ENCODE measurements at places on chromosomes 2 and 18. TPM values are rescaled to one million over a fixed set of nuclear protein-coding genes. Genes with fewer than 3 reads are reported as not detected.

- no peak for DNase-seq
These were observed 73.9 kb downstream of the GYPC start for GRCh38 chr2:126729896-126730295.

DNA sequence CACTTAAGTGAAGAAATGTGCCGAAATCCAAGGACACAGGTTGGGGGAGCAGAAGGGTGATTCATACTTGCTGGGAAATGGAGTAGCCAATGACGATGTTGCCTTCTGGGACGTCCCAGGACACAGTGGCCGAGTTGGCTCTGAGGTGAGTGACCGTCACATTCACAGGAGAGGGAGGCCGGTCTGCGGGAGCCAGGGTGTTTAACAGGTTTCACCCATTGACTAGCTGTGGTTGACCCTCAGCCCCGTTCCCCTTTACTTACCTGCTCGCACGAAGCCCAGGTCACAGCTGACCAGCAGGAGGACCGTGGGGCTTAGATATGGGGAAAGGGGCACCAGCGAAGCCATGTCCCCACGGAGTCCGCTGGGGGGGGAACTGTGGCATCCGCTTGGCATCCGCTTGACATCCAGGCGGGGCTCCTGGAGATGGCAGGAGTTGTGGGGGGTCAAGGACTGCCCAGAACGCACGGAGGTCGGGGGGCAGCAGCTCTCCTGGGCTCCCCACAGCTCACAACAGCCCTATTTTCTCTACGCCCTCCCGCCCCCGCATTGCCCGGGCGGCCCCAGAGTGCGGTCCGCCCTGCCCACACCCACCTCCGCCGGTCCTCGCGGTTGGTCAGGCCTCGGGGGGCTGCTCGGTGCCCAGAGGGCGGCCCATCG, 586 bp downstream of the FNDC4 start:
- peak; percentile 84 for DNase-seq

DNA sequence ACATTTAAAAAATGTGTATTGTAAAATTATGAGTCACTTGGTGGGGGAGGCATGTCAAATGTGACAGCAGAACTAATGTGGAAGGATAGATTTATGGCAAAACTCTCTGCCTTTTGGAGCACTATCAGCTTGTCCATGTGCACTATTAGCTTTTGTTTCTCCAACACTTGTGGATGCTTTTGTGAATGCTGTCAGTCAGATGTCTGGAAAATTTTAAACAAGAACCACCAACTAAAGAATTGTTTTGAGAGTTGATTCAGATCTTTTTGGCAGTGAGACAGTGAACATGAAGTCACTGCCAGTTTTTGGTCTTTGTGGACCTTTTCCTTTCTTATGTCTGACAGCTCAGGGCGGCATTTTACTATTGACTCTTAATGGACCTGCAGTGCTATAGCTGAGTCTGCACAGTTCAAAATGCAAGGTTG, 72.4 kb downstream of the KIAA1328 start:
- DNase-seq: no peak

- peak; percentile 48 for DNase-seq
These were observed 108.6 kb downstream of the MAP4K4 start for GRCh38 chr2:101806123-101806522.

DNA sequence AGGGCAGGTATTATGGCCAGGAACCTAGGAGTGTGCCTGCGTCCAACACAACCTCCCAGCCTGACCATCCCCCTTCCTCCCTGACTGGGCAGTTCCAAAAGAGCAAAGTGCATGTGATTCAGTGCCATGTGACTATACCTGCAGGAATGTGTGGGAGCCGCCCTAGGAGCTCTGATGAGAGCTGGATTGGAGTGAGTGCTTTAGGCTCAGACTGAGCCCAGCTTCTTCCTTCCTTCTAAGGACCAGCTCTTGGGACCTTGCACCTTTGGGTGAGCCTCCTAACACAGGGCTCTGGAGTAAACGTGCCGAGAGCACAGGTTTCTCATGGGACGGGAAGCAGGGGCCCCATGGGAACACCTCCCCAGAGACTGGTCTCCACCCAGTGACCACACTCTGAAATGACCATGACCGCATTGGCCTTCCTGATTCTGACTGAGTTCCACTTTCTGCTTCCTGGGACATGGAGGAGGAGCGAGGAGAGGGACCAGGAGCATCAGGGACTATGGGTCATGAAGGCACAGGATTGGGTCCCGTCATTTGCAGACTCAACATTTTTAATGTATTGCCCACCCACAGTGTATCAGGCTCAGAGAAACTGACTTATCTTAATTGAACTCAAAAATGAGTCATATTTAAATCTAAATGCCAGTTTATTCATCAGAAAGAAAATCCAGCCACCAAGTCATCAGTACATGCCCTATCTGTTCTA, 87.8 kb upstream of the BCL2L11 start:
- DNase-seq: peak; percentile 48

- no peak for DNase-seq
These were observed 161.7 kb downstream of the TWIST2 start for GRCh38 chr2:239009589-239009961.

DNA sequence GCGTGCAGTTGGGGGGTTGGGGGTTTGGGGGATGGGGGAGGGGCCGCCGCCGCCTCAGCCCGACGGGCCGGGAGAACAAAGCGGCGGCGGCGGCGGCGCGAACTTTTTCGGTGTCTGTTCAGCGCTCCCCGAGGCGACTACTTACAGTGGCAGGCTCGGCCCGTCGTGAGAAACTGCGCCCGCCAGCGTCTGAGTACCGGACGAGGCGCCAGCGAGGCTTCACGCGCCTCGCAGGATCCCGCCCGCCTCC, 172 bp downstream of the PRKD3 start:
- DNase-seq: no peak

DNA sequence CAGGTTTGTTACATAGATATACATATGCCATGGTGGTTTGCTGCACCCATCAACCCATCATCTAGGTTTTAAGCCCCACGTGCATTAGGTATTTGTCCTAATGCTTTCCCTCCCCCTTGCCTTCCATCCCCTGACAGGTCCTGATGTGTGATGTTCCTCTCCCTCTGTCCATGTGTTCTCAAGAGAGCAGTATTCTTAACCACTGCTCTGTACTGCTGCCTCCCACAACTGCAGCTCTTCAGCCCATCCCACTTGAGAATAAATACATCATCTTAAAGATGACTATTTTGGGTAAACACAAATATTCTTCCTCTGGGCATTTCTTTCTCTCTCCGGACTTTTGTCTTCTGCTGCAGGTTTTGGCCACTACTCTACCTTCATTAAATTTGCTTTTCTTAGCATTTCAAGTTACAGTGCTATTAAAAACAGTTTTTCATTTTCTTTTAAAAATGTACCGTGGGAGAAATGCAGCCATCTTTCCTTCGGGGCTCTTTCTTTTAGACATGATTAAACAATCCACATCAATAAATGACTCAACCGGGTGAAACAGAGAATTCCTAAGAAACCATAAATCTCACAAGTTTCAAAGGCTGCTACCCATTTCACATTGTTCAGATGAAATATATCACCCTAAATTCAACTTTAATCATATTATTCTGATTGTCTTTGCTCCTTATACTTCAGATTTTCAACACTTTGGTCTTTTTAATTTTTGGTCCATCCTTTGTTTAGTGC, 323.4 kb downstream of the GALNT13 start:
- DNase-seq: no peak

GRCh38 chr18:35777039-35777438, 195.4 kb upstream of the RMP24 start:
- DNase-seq: no peak

DNA sequence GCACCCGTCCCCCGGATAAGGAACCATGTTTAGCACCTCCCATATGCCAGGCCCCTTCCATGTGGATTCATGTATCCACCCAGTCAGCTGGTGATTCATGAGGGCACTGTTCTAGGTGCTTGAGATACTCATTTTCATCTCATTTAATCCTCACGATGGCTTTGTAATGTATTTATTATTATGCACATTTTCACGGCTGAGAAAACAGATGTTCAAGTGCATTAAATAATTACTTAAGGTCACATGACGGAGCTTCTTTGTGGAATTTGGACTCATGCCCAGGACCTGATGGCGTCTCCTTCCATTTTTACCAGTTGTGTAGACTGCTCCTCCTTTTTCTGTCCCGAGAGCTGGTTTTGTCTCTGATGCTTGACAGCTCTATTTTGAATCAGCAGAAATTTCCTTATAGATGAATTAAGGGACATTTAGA, 72.2 kb upstream of the RBM44 start:
- DNase-seq: peak; percentile 72

- no peak for DNase-seq
These were observed 1367.2 kb upstream of the CELF4 start for GRCh38 chr18:38932752-38933151.

DNA sequence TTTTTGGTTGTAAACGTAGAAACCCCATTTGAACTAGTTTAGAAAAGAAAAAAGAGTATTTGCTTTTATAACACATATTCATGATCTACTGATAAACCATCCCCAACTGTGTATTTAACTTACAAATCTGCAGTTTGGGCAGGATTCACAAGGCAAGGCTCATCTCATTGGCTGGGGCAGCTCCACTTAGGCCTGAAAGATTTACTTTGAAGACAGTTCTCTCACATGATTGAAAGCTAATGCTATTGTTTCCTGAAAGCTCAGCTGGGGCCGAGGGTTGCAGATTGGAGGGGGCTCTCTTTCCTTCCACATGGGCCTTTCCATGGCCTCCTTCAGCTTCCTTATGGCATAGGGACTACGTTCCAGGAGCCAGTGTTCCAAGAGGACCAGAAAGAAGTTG, 47.4 kb downstream of the ARHGAP15 start:
- no peak for DNase-seq

DNA sequence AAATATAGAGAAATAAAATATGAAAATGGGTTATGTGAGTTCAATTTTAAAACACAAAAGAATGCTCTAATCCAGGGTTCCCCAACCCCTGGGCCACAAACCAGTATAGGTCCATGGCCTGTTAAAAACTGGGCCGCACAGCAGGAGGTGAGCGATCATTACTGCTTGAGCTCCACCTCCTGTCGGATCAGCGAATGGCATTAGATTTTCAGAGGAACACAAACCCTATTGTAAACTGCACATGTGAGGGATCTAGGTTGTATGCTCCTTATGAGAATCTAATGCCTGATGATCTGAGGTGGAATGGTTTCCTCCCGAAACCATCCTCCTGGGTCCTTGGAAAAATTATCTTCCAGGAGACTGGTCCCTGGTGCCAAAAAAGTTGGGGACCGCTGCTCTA, 34.7 kb downstream of the TTR start:
- no peak for DNase-seq

- no peak for DNase-seq
These were observed 84.9 kb upstream of the ZCCHC2 start for GRCh38 chr18:62438018-62438329.

DNA sequence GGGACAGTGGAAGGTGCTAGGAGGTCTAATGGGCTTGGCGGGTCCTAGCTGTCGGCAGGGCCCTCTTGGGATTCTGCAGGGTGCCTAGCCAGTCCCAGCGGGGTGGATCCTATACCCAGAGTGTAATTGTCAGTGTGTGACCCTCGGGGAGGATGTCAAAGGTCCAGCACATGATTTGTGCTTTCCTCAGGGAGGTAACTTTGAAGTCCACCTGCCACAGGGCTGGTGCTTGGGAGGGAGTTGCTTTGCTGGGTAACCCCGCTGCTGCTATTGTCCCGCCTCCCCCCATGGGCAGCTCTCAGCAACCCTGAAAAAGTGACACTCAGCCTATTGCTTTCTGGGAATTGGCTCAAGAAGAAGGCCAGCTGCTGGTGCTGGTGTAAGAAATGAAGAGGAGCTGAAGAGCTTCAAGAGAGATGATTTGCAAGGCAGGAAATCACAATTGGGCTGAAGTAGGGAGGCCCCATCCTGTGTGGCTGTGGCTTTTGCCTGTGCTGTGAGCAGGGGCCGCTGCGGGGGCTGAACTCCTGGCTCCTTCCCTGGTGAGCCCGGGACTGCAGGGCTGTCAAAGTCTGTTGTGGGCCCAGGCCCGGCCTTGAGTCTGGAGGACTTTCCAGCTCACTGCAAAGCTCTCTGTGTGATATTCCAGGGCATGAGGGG, 36.4 kb downstream of the EMILIN2 start:
- peak; percentile 44 for DNase-seq

DNA sequence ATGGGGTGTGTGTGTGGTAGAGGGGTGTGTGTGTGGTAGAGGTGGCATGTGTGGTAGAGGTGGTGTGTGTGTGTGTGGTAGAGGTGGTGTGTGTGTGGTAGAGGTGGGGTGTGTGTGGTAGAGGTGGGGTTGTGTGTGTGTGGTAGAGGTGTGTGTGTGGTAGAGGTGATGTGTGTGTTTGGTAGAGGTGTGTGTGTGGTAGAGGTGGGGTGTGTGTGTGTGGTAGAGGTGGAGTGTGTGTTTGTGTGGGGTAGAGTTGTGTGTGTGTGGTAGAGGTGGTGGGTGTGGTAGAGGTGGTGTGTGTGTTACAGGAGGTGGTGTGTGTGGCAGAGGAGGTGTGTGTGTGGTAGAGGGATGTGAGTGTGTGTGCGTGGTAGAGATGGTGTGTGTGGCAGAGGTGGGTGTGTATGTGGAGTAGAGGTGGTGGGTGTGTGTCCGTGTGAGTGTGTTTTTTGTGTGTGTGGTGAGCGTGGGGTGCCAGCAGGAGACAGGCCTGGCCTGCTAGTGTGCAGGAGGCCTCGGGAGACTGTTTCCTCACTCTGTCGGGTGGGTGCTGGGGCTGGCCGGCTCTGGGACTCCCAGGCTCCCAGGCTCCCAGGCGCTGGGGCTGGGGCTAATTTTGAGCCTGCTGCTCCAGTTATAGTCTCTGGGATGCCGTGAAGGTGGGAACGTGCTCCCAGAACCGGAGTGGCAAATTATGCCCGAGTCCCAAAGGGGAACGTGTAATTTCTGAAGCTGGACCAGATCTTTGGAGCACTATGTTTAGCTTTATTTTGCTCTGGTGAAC, 165.2 kb downstream of the DYSF start:
- DNase-seq: peak; percentile 73

DNA sequence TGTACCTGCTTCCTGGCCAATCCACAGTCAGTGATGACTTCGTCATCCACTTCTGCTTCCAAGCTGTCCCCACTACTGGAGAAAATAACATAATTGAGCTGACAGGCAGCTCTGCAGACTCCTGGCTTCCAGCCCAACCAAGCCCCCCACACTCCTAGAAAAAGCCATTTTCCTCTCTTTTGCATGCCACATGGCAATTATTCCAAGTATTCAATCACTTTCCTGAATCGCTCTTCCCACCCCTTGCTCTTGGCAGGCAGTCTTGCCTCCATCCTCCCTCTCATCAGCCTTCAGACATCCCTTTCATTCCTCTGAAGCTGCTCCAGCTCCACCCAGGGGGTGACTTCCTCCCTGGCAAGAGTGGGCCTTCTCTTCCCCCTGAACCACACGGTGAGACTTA, 14.3 kb upstream of the ST8SIA5 start:
- DNase-seq: no peak

DNA sequence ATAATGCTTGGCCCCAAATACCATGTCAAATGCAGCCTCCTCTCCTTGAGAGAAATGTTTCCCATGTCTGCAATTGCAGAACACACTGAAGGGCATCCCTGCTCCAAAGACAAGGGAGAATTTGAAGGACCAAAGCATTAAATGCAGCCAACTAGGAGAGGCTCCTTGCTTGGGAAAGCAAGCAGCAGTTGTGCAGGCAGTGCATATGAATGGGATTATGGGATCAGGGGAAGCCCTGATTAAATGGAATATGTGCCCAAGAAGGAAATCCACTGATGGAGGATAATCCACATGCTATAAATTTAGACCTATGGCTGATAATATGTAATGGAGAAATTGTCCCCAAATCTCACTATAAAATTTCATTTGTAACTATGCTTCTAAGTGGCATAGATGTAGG, 116.1 kb downstream of the NCKAP5 start:
- no peak for DNase-seq

Gene ATP8B1
- 46.7 TPM for total RNA-seq

Gene SLC35G4
- not detected for total RNA-seq

Gene TTC31
- total RNA-seq: 17.0 TPM

Gene VWA3B
- 0.59 TPM for total RNA-seq

Gene DSG2
- 21.2 TPM for total RNA-seq

Gene KIAA2012
- total RNA-seq: not detected
